ENCODE measurements at places on chromosomes 4 and X.
A peak's percentile ranks its signal among the peaks of the same experiment; 100 is the strongest.

GRCh38 chr4:7103607-7104365 is 35.9 kb upstream of the GRPEL1 start:
- DNase-seq = no peak

DNA sequence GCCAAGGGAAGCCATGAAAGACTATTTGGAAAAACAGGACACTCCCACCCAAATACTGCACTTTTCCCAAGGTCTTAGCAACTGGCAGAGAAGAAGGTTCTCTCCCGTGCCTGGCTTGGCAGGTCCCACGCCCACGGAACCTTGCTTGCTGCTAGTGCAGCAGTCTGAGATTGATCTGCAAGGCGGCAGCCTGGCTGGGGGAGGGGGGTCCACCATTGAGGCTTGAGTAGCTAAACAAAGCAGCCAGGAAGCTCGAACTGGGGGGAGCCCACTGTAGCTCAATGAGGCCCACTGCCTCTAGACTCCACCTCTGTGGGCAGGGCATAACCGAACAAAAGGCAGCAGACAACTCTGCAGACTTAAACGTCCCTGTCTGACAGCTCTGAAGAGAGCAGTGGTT is 91.3 kb upstream of the TRPC5OS start:
- no peak for DNase-seq

GRCh38 chrX:16774746-16775145 is 11.5 kb upstream of the TXLNG start:
- no peak for DNase-seq

- DNase-seq = no peak
These were observed 2.4 kb downstream of the GPR50 start for GRCh38 chrX:151178746-151179145.

- DNase-seq = no peak
These were observed 19.0 kb upstream of the NHS start for GRCh38 chrX:17355976-17356375.

GRCh38 chr4:164384416-164384815 is 369.5 kb upstream of the SMIM31 start:
- no peak for DNase-seq

GRCh38 chrX:109954955-109955354 is 48.0 kb upstream of the TMEM164 start:
- DNase-seq = no peak

DNA sequence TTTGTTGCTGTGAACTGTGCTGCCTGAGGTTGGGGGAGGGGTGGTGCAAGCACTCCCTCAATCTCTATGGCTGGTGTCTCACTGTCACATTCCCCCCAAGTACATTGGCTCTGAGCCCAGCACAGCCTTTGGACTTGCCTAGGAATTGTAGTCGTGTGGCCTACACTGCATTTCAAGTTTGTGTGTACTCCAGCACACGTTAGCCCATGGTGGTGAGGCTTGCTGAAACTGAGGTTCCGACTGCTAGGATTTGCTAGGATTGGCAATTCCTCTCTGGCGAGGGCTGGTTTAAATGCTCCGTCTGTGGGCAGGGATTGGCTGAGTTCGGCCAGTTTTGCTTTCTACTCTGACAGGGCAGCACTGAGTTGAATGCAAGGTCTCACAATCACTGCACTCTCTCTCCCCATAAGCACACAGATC is 121.7 kb upstream of the CXXC4 start:
- no peak for DNase-seq

DNA sequence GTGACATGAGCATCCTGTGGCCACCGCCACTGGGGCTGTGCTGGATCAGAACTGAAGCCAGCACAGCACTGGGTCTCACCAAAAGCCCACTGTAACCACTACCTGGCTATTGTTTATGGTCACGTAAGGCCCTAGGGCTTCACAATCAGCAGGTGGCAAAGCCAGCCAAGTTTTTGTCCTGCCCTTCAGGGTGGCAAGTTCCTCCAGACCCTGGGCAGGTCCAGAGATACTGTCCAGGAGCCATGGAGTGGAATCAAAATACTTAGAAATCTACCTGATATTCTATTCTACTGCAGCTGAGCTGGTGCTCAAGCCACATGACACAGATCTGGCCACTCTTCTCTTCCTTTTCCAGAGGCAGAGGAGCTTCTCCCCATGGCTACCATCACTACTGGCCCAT is 121.2 kb upstream of the CXXC4 start:
- no peak for DNase-seq

DNA sequence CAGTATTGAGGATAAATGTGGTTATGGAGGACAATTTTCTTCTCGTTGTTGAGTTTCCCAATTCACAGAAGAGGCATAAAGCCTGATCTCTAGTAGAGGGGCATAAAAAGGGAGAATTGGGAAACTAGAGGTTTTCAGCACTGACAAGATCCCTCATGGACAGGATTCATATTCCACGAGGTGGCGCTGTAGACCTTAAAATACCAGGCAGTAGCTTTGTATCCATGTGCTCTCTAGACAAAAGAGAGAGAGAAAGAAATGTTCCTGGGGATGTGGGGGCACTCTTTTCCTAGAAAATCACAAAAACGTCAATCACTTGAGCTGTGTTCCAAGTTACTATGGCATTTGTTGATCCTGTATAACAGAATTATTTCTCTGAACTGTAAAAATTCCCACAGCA is 128.3 kb downstream of the MAGEE1 start:
- DNase-seq = peak; percentile 10

- no peak for DNase-seq
These were observed 9.2 kb downstream of the WDR1 start for GRCh38 chr4:10107111-10108091.

DNA sequence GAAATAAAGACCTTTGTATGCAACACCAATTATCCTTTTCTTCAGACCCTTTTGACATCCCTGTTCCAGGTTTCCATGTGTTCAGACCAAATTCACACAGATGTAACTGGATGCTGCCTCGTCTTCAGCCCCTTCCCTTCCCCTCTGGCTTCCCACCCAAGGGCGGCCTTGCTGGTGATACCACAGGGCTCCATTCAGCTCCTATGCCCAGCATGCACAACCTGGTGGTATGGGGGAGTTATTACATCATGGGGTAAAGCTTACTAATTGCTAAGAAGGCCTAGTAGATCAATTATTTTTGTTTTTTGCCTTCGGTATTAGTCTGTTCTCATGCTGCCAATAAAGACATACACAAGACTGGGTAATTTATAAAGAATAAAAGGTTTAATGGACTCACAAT is 317.0 kb upstream of the CXXC4 start:
- no peak for DNase-seq

- DNase-seq = no peak
These were observed 229.9 kb upstream of the AFF2 start for GRCh38 chrX:148270499-148270898.

- no peak for DNase-seq
These were observed 790.0 kb downstream of the PCDH18 start for GRCh38 chr4:136742333-136742732.

DNA sequence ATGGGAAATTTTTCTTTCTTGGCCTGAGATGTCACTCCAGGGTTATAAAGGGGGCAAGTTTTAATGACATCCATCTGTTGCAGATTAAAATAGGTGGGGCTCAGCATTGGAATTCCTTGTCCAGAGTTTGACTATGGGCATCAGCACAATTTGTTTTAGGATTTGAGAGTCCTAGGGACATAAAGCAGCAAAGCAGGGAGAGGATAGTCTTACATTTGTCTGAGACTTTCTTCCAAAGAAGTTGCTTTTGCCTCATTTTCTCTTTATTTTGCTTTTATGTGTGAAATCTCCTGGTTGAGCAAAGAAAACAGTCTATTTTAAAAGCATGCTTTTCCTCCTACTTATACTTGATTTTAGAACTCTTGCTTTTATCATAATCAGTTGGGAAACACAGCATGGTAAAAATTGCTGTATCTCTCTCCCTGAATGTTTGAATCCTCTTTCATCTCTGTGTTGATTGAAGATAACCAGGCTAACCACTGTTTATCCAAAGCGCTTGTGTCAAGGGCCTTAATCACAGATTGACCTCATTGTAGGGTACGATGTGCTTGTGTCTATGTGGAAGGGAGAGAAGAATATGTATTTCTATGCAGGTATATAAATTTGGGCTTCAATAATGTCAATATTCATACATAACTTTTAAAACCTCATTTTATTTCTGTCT is 121.5 kb downstream of the ANK2 start:
- DNase-seq = no peak

GRCh38 chrX:40154250-40154852 is 56.6 kb upstream of the BCOR start:
- DNase-seq = no peak

DNA sequence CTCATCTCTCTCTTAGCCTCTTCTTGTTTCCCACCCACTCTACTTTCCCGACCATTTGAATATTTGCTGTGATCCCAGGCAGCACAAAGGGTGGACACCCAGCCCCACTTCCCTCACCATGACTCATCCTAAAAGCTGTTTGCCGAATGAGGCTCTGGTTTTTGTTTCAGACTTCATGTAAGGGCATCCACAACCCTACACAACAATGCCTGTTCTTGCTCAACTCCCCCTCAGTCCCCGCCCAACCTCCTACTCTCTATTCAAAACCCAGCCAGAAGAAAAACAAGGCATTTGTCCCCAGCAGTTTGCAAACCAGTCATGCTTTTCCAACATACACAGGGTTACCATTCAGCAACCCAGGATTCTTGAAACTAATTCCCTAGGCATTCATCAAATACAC is 516.5 kb upstream of the CNKSR2 start:
- DNase-seq = no peak

DNA sequence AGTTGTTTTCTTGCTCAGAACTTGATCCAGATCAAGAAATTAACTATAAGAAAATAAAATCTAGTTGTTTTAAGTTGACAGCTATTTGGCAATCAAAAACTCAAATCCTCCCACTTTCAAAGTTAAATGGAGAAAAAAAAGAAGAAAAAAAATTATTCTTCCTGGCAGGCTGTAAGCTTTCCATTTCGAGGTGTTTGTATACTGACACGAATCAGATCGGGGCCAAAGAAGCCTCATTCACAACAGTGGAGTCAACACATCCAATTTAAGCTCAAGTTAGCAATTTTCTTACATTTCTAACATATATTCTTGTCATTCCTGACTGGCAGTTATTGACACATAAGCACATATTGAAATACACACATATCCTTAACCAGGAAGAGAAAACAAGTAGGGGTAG is 119.4 kb downstream of the UNC5C start:
- DNase-seq = no peak

DNA sequence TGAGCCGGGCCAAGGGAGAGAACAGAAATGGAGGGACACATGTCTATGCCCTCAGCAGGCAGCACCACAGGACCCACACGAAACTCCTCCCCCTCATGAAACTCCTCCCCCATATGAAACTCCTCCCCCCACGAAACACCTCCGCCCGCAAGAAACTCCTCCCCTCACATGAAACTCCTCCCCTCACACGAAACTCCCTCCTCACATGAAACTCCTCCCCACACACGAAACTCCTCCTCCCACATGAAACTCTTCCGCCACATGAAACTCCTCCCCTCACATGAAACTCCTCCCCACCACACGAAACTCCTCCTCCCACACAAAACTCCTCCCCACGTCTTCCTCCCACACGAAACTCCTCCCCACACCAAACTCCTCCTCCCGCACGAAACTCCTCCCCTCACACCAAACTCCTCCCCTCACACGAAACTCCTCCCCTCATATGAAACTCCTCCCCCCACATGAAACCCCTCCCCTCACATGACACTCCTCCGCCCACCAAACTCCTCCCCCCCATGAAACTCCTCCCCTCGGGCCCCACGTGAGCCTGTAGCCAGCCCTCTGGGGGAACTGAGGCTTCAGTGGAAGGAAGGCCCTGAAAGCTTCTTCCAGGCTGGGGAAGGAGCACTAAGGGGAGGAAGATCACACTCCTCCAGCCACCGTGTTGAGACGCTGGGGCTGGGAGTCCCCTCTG is 15.2 kb downstream of the ADRA2C start:
- DNase-seq = no peak

DNA sequence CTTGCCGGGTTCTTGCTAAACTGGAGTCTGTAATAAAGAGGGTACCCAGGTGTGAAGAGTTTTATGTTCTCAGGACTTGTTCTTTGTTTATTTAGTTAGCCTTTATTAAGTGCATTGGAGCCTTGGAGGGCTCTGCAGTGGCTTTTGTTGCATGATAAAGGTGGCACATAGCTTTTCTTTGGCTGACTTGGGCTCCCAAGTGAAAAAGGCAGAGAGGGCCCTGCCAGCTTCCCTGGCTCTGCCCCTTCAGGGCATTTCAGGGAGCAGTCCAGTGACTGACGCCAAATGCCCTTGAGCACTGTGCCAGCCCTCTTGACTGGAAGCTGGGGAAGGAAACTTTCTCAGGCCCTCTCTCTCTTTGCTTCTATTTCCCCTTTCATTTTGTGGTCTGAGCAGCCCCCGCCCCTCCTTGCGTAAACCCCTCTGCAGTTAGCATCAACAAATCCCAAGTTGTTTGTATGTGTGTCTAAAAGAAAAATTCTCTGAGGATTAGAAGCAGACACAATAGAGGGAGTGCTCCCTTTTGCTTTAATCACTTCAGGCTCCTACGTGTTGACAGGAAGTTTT is 152.2 kb downstream of the NHS start:
- DNase-seq = no peak

DNA sequence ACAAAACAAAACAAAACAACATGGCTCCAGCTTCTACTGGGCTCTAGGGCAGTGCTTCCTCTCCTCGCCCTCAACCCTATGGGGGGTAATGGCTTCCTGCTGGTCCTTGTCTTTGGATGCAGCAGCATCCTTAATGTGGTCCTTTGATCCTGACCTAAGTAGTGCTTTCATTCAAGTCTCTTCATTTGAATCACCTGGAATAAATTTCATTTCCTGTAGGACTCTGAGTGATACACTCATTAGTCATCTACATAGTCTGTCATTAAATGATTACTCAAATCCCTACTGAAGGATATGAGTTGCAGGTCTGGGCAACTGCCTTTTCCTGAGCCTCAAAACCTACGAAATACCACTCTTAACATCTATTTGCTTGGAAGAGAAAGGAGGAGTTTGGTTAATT is 54.5 kb downstream of the RHOH start:
- DNase-seq = no peak

DNA sequence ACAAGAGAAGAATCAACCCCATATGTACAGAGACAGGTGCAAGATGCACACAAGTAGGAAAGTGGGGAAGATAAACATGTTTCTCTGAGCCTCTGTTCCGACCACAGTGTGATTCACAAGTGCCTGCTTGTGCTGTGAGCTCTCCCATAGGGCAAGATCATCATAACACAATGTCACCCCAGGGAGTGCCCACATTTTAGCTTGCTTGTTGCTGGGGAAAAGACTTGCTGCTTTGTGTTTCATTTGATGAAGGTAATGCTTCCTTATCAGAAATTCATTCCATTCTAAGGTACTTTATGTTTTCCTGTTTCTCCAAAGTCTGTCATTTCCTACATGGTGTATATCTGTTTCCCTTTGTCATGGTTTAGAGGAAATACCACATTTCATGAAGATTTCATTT is 304.5 kb upstream of the DIPK2B start:
- no peak for DNase-seq
